NCI-H1105 (cell line): ENCODE measurements at places on chromosomes 5 and 9.

DNA sequence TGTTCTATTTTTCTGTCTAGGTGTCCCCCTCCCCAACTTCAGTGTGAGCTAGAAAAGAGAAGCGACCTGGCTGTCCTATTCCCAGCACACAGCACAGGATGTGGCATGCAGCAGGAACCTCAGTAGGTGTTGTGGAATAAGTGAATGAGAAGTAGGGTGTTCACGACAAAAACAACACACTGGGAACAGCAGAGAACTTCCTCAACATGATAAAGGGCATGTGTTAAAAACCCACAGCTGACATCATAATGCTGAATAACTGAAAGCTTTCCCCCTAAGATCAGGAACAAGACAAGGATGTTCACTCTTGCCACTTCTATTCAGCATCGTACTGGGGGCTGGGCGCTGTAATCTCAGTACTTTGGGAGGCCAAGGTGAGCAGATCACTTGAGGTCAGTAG lies 155.6 kb upstream of the ZNF618 start:
- no peak for DNase-seq

DNA sequence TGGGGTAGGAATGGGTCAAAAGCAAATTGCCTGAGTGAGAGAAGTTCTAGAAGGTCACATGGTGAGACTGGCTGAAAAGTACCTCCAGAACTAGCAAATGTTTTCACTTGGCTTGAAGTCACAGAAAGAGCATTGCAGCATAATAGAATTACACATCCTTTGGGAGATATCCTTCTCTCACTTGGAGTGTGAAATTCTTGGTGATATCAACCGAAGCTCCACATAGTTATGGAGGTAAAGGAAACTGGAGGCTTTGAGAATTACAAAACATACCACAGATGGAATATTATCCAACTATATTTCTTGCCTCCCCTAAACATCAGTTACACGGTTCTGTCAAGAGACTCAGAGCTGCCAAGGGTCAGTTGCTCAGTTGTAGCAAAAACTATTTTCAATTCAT lies 182.4 kb downstream of the SEMA5A start:
- no peak for DNase-seq

DNA sequence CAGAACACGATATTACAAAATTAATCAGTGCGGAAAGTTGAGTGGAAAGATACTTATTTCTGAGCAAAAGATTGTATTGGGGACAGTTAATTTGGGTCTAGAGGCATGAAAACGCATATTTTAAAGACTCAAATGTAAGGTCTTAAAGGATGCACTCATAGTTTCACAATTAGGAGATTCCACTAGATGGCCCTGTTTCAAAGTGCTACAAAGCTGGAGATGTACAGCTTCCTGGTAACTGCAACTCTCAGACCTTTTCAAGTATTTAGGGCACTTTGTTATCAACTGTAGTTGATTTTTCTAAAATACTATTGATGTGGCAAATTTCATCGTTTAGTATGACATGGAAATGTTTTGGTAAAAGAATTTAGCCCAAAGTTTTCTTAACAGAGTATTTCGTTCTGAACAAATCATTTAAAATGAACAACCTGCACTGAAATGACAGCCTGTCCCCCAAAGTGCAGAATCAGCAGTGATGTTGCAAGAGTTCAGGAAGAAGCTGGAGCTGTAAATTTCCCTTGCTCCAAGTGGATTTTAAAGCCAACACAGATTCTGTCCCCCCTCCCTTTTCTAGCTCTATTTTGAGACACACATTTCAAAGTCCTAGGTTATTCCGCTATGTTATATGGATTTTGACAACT lies 16.2 kb upstream of the NDUFB6 start:
- no peak for DNase-seq

- DNase-seq, result no peak
Measured at GRCh38 chr9:27368316-27368985, 71.5 kb upstream of the EQTN start.

GRCh38 chr5:75612901-75613300 lies 1.6 kb downstream of the ANKDD1B start:
- no peak for DNase-seq

DNA sequence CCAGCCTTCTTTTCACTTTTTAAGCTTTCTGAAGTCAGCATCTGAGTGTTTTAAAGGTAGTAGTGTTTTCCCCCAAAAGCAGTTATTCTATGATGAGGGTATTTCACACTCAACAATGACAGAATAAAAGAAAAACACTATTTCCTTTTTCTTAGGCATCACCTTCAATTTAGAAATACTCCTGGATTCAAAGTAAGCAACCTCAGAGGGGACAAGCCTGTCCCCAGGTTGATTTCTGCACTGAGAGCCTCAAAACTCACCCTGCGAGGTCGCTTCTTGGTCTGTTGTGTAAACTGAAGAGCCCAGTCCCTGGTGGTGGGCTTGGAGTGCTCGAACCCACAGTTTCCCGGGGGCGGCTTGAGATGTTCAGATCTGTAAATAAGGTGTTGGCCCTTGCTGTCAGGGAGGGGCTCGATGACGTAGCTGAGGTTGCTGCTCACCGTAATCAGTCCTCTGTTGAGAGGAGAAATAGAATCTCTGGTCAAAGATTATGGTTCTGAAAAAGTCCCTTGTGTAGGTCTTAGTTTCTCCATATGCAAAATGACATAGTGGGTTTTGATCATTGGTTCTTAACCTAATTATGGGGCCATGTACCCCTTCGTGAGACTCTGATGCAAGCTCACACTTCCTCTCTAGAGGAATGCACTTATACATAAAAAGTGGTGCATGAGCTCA lies 55.9 kb downstream of the ADAM19 start:
- no peak for DNase-seq
